ENCODE measurements at places on chromosomes 13 and 19. TPM values are rescaled to one million over a fixed set of nuclear protein-coding genes. Genes with fewer than 3 reads are reported as not detected.

DNA sequence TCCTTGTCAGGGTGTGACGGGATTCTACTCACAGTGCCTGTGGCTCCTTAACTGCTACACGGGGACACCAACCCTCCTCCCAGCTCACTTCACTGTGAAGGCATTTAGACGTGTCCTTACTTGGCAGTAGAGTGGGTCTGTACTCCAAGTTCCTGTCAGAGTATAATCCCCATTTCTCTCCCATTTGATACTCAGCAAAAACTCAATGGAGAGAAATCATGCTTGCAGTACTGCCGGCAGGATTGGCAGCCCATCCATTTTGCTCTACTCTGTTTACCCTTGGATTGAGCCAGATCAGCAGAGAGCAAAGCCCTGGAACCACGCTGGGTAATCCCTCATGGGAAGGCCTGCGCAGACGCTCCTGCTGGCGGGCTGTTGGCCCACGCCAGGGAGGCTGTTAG is 28.9 kb downstream of the ARL11 start:
- DNase-seq = no peak

GRCh38 chr13:35471706-35472322 is 4.7 kb downstream of the MAB21L1 start:
- DNase-seq = no peak

DNA sequence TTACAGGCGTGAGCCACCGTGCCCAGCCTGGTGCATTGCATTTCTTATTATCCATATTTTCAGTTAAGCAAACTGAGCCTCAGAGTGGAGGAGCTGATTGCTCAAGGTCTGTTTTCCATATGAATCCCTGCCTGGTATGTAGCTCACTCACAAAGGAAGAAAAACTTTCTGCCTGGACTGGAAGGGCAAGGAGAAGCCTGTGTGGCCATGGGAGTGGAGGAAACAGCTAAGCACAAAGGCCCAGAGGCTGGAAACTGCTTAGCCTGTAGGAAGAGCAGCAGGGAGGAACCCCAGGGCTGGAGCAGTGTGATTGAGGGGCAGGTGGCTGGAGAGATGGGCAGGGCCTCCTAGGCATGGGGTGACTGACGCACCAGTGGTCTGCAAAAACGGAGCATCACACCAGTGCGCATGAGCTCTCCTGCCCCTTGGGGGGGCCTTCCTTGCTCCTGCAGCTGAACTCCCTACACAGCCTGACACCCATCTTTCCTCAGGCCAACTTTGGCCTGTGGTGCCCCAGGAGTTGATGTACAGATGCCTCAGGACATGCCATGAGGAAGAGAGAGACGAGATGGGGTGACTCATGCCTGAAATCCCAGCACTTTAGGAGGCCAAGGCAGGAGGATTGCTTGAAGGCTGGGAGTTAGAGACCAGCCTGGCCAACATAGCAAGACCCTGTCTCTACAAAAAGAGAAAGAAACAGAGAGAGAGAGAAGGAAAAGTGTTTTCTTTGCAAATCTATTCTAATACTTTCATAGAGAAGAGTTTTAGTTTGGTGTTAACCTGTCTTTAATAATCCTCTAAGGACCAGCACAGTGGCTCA is 2.8 kb upstream of the HNRNPM start:
- DNase-seq = no peak

DNA sequence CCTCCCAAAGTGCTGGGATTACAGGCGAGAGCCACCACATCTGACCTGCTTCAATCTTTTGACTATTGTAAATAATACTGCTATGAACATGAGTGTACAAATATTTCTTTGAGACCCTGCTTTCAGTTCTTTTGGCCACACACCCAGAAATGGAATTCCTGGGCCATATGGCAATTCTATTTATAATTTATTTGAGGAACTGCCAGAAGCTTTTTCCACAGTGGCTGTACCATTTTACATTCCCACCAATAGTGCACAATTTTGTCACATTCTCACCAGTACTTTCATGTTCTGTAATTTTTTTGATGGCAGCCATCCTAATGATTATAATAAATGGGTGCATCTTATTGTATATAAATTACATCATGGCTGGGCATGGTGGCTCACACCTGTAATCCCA is 13.7 kb upstream of the FCER2 start:
- DNase-seq = no peak

- no peak for DNase-seq
Observed at GRCh38 chr13:80340651-80341100, 250 bp downstream of the SPRY2 start.

DNA sequence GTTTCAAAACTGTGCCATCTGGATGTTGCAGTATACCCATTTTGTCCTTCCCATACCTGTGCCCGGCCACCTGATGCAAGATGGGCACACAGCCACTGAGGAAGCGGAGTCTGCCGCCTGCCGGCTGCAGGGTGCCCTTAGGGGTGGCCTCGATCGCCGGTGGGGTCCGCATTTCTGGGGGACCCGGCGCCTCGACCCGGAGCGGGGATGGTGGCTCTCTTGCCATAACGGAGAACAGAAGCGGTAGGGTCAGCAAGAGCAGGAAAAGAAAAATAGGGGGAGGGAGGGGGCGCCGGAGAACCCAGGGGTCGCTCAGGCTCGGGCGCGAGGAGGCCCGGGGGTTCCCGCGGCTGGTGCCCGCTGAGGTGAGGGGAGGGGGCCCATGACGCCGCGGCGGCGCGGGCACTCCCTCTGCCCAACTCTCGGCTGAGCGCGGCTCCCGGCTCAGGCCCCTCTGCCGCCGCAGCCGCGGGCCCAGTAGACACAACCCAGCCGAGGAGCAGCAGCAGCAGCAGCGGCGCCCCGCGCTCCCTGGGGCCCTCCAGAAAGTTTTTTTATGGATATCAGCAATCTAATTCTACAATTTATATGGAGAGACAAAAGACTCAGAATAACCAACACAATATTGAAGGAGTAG is 13.8 kb upstream of the CYP4F2 start:
- no peak for DNase-seq

DNA sequence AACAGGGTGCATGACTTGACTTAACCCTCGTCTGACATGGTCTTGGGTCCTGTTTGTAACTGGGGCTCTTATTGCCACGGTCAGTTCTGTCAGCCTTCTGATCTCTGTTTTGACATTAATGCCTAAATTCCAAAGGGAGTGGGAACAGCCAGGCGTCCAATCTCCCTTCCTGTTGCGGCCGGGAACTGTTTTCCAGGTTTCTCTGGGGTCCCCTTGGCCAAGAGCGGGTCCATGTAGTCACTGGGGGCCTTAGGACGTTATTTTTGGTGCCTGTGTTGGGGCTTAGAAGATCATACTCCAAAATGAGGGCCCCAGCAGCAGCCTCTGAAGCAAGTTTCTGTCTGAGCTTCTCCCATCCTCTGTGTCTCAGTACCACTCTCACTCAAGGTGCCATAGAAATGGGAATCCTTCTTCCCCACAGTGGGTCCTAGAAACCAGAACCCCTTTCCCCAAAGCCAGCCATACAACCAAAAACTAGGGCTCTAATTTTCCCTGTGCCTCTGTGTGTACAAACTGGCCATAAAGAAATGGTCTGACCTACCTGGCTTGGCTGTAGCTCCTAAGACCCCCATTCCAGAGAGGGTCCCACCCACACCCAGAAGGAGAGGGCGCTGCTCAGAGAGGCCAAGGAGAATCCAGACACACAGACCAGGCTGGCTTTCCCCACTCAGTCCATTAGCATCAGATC is 50.4 kb downstream of the C13orf46 start:
- no peak for DNase-seq

DNA sequence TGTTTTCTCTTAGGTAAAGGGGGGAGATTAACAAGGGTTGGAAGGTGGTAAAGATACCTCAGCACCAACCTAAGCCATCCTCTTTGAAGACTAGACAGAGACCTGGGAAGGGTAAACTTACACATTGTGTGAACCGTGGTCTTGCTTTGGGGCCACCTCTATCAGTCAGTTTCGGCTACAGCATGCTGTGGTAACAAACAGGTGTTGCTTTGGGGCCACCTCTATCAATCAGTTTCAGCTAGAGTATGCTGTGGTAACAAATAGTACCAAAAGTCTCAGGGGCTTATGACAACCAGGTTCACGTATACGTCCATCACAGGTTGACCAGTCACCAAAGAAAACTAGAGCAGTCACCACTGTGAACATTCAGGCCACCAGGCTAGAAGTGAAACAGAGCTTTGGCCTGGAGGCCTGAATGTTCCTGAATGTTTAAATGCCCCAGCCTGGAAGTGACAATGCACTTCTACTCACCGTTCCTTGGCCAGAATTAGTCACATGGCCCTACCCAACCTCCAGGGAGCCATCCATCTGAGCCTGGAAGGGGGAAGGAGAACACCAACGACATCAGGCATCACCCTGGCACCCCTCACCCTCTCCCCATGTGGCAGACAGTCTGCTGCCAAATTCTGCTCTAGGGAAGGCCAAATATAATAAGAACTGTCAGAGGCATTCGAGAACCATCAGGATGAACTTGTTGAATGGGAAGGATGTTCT is 3.8 kb downstream of the FXYD7 start:
- peak; percentile 44 for DNase-seq

DNA sequence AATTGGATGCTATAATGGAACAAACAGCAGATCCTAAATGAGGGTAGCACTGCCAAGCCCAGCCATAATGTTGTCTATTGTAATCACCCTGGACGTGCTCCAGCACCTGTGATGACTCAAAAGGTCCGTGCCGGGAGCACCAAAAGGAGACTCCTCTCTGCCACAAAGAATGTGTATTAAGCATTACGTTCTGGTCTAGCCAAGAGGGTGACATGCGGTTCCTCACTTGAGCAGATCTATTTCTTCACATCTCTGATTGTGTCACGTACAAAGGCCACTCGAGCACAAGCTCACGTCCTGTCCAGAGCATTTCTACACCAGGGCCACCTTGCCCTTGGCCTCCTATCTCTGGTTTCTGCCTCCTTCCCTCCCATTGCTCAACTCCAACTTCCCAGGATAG is 219.9 kb upstream of the IRS2 start:
- DNase-seq = peak; percentile 71

Gene MRPS31
- total RNA-seq = 14.0 TPM

Gene MED26
- 10.9 TPM for total RNA-seq

Gene DOHH
- 20.8 TPM for total RNA-seq

Gene C1QTNF9
- total RNA-seq = not detected

Gene SERP2
- not detected for total RNA-seq

Data from MG63 (cell line).